ENCODE measurements at places on chromosomes 2 and 18.

- no peak for DNase-seq
Observed at GRCh38 chr2:3637692-3638455, 20.1 kb upstream of the ALLC start.

- DNase-seq = no peak
Observed at GRCh38 chr2:192016265-192016664, 169.4 kb upstream of the CAVIN2 start.

DNA sequence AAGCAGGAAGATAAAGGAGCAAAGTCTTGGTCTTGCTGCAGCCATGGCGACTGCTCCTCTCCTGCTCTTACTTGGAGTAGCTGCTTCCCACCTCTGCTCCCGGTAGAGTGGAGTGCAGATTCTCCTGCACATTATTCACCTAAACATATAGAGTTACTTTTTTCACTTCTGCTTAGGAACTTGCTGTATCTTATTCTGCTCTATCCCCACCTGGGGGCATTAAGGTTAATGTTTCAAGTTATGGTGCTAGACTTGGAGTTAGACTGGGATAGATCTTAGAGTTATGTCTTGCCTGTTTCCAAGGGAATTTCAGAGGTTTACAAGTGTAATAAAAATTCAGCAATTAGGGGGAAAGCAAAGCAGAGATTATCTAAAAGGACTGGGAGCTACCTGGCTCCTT, 144.2 kb downstream of the SETBP1 start:
- DNase-seq = no peak

DNA sequence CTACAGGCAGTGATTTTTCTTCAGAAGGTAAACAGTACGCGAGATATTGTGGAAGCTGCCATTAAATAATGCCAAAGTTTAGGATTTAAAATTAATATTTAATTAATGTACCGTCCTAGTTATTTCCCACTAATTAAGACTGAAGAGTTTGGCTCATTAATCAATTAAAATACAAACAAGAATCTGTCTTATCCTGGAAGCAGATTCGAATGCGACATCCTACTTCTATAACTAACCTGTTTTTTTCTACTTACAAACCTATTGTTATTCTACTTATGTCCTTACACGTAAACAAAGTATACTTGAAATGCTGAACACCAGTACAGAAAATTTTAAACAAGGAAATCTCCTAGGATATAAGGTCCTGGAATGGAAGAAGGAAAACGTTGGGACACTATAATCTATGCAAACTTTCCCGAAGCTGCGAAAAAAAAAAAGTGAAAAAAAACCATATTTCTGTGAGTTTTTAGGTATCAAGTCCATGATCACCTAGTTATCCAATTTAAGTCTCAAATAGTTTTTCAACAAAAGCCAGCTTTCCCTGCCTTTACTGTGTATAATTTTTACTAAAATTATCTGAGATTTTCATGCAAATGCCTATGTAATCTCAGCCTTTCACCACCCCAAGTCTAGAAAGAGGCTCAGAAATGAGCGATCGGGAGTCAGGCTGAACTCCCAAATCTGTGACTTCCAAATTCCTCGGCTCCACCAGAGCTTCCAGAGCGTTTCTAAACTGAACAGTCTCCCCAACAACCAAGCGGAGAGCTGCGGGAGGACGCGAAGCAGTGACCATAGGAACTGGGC, 1.2 kb upstream of the C2orf15 start:
- no peak for DNase-seq

DNA sequence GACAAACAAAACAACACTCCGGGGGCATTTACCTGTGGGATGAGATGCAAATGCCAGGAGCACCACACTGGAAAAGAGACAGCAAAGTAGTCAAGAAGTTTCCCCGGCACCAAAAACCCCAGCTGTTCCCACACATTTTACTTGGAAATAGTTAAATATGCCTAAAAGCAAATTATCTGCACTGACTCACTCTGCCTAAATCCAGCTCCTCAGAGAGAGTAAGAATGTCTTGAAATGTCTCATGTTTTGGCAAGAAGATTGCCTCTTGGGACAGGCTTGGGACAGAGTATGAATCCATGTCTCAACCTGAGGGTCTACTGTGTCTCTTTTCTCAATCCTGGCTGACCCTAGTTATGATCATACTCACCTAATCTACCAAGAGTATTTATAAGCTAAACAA, 87.5 kb upstream of the RIOK3 start:
- DNase-seq = no peak

- DNase-seq = no peak
Observed at GRCh38 chr2:128613351-128613750, 294.7 kb upstream of the HS6ST1 start.

- no peak for DNase-seq
Observed at GRCh38 chr2:23350792-23351355, 34.1 kb upstream of the KLHL29 start.

- no peak for DNase-seq
Observed at GRCh38 chr18:79453816-79454735, 58.3 kb downstream of the NFATC1 start.

- DNase-seq = no peak
Observed at GRCh38 chr2:45743531-45744396, 92.3 kb downstream of the PRKCE start.

DNA sequence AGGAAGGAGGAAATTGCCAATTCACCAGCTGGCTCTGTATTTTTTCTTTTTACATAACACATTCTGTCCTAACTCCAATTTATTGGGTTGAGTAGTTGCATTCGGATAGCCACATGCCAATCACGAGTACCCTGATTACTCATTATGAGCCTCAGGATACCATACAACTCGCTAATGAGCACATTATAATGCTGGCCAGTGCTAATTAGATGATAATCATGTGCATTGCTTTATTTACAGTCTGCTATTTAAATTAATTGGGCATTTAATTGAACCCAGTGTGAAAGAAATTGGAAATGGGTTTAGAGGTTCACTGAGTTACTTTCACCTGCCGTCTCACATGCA, 15.2 kb downstream of the G6PC2 start:
- DNase-seq = no peak

DNA sequence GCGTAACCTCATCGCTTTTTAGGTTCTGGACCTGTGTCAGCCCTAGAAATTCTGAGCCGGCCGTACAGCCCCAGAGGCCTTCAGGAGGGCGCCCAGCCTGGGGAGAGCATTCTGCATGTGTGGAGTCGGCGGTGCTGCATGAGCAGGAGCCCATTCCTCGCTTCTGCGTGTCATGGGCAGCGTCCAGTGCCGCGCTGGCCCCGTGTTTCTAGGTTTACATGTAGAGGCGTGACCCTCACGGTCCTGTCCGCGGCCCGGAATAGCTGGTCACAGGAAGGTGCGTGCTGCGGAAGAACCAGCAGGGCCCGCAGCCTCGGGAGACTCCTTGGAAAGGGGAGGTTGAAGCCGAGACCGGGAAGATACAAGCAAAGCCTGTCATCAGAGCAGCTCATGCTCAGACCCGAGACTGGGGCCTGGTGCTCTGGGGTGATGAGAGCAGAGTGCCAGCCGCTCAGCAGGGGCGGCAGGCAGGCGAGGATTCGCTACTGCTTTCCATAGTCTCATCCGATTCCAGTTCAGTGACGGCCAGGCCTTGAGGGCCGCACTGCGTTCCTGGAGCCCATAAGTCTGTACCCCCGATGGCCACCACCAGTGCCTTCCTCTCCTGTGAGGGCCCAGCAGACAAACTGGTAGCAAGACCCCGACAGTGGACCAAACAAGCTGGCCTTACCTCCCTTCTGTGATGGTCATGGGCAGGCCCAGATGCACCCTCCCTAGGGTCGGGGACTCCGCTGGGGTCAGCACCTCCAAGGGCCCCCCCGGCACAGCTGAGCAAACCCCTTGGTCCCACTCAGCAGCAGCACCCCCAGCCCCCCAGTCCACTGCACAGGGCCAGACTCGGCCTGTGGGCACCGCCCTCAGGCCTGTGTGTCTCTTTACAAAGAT, 15.6 kb upstream of the NFATC1 start:
- DNase-seq = no peak

DNA sequence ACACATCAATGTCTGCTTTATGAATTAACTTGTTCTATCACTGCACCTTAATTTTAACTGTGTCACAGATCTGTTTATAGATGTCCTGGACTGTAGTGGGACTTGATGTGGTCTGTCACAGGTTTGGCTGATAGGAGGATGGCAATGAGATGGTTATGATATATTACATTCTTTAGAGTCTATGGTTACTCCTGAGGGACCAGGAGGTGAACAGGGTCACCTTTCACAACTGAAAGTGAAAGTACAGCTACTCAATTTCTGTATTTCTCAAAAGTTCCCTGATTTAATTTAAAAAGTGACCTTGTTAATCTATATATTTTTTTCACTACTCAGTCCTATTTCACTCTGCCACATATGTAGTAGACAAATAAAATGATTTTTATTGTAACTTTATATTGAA, 1284.1 kb upstream of the GYPC start:
- DNase-seq = no peak

GRCh38 chr2:68721482-68722101, 13.0 kb upstream of the ARHGAP25 start:
- DNase-seq = no peak

GRCh38 chr2:48105848-48106247, 199.6 kb upstream of the FBXO11 start:
- no peak for DNase-seq

- DNase-seq = no peak
Observed at GRCh38 chr2:12429779-12430406, 286.8 kb upstream of the TRIB2 start.

GRCh38 chr18:34115409-34116081, 109.2 kb downstream of the NOL4 start:
- DNase-seq = no peak

GRCh38 chr2:205730191-205730590, 47.9 kb downstream of the NRP2 start:
- no peak for DNase-seq

All from activated CD8-positive, alpha-beta memory T cell treated with anti-CD3 and anti-CD28 coated beads for 1 hour (primary cell).